MCF 10A (cell line): ENCODE measurements at places on chromosomes 2 and 18.
A peak's percentile ranks its signal among the peaks of the same experiment; 100 is the strongest.

DNA sequence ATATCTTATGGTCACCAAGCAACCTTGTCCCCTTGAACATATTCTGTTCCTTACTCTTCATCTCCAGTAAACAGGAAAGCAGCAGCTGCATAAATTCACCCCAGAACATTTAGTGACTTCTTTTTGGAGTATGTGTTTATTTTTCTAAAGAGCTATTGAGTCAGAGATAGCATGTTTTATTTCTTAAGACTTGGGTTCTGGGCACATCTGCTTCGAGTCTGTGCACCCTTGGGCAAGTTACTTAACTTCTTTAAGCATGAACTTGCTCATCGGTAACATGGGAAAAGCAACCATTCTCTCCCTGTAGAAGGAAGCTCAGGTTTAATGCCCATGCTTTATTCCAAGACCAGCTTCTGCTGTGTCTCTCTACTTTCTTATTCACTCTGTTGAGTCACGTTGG lies 309.3 kb upstream of the MEX3C start:
- peak; percentile 50 for DNase-seq

- no peak for DNase-seq
Measured at GRCh38 chr2:223475901-223476300, 126.3 kb downstream of the SCG2 start.

DNA sequence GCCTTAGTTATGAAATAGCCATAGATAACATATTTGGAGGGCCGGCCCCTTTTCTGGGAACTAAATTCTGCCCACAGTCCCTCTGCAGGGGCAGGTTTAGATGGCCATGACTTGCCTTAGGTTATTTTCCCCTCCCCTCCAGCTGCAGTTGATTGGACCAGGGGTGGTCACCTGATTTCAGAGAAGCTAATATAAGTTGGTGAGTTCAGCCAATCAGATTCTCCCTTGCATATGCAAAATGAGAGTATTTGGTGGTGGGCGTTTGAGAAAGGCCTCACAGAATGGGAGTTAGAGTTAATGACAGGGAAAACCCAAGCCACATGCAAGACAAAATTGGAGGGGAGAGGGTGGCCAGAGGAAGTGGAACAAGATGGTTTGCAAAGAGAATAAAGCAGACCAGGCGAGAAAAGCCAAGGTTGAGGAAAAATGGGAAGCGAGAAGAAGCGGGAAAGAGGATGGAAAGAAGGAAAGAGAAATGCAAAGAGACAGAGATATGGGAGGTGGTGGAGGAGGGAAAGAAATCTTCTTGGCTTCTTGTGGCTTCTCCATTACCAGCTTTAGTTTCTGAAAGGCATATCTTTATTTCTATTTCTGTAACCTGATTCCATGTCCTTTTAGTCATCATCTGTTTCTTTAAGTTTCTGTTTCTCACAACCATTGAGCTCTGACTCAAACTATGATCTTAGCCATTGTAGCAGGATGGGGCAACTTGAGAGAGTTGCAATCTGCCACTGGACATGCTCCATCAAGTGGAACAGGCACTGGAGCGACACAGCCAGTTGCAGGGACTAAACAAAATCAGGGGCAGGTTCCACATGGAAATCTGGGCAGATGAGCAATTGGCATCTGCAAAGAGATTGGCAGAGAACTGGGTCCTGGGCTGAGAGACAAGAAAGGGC lies 108.1 kb upstream of the SIX3 start:
- peak; percentile 36 for DNase-seq

DNA sequence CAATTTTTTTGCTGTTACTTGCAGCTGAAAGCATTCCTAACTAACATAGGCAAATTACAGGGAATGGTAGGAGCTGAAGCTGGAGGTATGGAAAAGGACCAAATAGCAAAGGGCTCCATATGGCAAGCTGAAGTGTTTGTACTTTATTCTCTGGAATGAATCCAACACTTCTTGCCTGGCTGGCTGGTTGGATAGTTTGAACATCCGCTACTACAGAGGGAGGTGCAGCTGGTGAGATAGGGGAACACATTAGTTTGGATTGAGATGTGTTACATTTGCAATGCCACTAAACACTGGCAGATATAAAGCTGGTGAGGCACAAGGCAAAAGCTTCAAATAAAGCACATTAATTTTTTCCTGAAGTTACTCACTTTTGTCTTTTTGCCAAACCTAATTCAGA lies 291.5 kb downstream of the SP3 start:
- no peak for DNase-seq

GRCh38 chr2:21452263-21452662 lies 328.5 kb downstream of the TDRD15 start:
- DNase-seq: no peak

DNA sequence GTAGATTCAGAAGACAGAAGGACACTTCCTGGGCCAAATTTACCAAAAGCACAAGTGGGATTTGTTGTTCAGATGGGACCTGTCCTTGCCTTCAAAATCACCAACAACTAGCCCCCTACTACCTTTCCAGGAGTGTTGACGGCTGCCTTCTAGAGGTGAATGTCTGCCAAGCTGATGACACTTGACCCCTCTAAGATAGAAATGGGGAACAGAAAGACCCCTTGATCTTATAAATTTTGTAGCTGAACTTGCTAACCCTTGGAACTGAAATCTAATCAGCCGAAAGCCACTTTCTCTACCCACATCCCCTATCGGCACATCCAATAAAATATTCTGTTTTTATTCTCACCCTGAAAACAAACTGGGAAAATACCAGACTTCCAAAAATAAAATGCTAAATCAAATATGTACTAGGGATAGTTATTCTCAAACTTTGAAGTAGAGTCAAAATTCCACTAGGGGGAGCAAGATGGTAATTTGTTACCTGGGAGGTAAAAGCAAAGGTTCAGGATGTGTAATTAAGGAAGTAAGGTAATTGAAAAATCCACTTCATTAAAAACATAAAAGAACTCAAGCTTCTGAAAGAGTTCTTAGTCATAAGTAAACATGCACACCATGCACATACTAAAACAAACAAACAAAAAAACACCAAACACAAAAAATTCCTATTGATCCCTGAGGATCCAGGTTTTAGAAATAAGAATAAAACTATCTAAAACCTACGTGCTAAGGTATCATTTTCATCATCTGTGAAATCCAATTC lies 119.2 kb downstream of the ANKRD44 start:
- DNase-seq: peak; percentile 61
